CD8-positive, alpha-beta T cell (primary cell): ENCODE measurements at places on chromosomes 16 and 17.

DNA sequence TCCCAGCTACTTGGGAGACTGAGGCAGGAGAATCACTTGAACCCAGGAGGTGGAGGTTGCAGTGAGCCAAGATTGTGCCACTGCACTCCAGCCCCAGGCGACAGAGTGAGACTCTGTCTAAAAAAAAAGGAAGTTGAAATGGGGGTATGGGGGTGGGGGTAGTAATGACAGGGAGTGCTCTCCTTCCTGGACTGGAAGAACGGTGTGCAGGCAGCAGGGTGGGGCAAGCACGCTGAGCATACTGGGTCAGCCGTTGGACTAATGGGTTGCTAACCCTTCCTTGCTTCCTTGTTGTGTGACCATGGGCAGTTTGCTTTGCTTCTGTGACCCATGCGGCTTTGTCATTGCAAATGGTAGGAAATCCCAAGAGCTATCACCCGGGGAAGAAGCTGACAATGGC lies 16.5 kb downstream of the KATNIP start:
- no peak for DNase-seq

- no peak for DNase-seq
Measured at GRCh38 chr17:50560931-50561745, 623 bp downstream of the CACNA1G start.

DNA sequence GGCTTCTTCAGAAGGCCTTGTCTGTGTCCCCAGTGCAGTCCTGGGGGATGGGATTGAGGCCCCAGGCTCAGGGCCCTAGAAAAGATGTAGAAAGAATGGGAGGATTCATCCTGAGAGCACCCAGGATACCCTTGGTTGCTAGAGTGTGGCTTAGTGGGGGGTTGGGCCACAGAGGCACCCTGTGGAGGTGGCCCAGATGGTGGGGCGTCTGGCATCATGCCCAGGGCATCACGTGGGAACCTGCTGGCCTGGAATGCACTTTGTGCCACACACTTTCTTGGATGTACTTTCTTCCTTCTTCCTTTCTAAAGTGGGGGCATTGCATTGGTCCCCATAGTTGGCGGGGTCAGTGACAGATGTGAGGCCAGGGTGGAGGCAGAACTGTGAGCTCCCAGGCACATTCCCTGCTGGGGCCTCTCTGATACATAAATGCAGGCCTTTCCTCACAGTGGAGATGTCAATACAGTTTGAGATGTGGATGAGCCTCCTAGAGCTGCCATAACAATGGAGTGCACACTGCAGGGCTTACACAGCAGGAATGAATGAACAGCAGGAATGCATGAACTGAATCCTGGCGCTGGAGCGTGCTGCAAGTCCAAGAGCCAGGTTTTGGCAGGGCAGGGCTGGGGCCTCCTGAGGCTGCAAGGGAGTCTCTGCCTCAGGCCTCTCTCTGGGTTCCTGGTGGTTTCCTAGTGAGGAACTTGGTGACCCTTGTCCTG lies 43.3 kb downstream of the MGAT5B start:
- no peak for DNase-seq

GRCh38 chr17:81831957-81832607 lies 1.0 kb downstream of the MCRIP1 start:
- peak; percentile 20 for DNase-seq

GRCh38 chr17:39591958-39592954 lies 15.5 kb downstream of the NEUROD2 start:
- DNase-seq: no peak

- DNase-seq: no peak
Measured at GRCh38 chr17:70049801-70050591, 25.0 kb upstream of the KCNJ16 start.

DNA sequence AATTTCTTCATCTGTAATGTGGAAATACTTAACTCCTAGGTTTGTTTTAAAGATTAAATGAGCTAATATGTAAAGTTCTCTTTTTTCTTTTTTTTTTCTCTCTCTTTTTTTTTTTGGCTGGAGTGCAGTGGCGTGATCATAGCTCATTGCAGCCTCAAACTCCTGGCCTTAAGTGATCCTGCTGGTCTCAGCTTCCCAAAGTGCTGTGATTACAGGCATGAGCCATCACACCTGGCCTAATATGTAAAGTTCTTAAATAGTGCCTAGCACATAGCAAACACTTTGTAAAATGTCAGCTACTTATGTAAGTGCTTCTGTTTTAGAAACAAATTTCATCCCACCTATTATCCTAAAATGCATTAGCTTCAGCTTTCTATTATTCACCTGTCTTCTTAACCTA lies 40.0 kb downstream of the TMC6 start:
- DNase-seq: no peak

GRCh38 chr17:62867303-62867702 lies 59.2 kb upstream of the MARCHF10 start:
- no peak for DNase-seq

DNA sequence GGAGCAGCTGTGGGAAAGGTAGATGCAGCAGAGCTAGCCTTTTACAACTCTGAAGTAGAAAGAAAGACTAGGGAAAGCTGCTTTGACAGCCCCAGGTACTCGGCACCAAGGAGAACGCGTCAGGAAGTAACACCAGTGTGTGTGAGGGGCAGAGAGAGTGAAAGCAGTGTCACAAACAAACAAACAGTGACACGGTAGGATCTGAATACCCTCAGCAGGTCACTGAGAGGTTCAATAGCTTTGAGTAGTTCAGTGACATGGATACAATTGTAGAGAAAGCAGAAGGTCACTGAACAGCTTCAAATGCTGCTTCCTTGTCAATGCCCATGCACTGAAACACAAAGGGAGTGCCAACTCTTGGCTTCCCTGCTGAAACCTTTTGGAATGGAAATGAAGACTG lies 150.3 kb upstream of the C17orf78 start:
- DNase-seq: no peak

DNA sequence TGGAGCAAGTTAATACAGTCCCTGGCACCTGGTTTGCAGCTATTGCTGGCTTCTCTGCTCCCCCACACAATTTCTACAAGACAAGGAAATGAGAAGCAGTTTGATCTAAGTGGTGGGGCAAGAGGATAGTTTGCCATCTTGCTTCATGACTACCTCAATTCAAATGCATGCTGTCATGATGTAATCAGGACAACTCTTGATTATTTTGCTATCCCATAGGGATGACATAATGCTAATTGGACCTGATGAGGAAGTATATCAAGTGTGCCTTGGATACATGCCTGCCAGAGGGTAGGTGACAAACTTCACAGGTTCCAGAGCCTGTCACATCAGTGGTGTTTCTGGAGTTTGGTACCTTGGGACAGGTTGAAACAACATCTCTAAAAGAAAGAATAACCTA lies 40.9 kb downstream of the SLFN5 start:
- no peak for DNase-seq

DNA sequence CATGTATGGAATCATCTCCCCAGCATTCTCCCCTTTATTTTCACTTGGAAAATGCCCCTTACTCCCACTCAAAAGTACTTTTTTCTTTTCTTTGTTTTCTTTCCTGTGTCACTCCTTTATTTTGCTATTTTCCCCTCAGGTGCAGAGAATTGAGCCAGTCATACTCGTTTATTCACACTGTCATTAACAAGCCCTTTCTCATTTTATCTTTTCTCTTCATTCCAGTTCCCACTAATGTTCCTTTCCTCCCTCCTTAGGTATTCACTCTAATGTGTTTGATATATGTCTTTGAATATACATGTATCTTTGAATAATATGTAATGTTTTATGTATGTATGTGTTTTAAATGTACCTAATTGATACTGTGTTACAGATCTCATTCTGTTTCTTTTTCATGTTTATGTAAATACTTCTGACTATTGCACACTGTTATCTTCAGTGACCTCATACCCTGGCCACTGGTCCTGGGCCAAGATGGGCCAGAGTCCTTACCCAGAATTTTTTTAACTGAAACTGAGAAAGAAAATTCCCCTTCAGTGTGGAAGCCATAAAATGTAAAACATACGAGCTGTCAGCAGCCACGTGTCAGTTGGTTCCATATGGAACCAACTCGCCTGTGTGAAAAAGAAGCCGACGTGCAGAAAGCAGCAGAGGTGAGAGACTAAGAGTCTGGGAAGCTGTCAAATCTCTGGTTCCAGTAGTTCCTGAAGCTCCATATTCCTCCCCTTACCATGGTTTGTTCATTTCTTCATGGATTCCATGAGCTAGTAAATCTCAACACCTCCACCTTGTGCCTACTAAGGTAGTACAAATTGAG lies 5.8 kb downstream of the SRR start:
- no peak for DNase-seq

- no peak for DNase-seq
Measured at GRCh38 chr17:62819511-62820221, 11.6 kb upstream of the MARCHF10 start.

DNA sequence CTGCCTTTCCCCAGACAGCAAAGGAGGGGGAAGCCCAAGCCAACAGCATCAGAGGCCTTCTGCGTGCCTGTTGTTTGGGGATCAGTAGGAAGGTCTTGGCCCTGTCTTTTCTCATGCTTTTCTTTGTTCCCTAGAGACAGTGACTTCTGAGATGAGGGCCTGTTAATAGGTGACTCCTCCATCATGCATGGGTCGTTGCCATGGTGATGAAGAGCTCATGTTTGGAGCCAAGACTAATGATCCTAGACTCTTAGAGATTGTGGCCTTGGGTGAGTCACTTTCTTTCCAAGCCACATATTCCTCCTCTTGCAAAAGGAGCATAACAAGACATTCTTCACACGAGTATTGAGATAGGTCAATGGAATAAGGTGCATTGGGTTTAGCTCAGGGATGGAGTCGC lies 201.1 kb upstream of the ASIC2 start:
- DNase-seq: no peak

DNA sequence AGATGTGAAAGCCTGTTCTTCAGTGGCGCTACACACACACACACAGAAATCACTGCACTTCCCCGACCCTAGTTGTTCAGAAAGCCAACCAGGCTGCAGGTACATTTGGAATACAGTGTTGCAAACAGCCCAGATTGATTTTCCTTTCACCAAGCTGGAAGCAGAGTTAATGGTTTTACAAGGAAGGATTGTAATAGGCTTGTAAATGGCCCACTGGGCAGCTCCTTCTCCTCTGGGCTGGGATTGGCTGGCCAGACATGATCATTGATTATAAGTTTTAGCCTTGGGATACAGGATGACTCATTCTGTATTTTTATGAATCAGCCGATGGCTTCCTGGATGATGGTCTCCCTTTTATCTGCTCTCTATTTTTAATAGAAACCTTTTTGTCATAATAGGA lies 2.5 kb downstream of the VAT1L start:
- no peak for DNase-seq

DNA sequence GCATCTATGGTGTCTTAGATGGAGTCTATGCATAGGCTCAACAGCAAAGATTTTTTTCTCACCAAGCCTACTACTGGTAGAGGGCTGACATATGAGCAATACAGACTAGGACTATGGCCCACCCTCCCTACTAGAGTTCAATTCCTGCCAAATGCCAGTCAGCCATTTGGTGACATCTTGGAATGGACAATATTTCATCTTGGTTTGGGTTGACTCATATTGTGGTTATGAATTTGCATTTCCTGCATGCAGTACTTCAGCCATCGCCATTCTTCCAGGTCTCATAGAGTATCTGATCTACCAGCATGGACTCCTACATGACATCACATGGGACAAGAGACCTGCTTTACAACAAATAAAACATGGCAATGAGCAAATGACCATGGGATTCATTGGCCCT lies 778.1 kb upstream of the SOX9 start:
- DNase-seq: no peak

- no peak for DNase-seq
Measured at GRCh38 chr16:2990891-2991290, 10.6 kb upstream of the PKMYT1 start.

- no peak for DNase-seq
Measured at GRCh38 chr16:7343243-7343642, 10.6 kb downstream of the RBFOX1 start.

DNA sequence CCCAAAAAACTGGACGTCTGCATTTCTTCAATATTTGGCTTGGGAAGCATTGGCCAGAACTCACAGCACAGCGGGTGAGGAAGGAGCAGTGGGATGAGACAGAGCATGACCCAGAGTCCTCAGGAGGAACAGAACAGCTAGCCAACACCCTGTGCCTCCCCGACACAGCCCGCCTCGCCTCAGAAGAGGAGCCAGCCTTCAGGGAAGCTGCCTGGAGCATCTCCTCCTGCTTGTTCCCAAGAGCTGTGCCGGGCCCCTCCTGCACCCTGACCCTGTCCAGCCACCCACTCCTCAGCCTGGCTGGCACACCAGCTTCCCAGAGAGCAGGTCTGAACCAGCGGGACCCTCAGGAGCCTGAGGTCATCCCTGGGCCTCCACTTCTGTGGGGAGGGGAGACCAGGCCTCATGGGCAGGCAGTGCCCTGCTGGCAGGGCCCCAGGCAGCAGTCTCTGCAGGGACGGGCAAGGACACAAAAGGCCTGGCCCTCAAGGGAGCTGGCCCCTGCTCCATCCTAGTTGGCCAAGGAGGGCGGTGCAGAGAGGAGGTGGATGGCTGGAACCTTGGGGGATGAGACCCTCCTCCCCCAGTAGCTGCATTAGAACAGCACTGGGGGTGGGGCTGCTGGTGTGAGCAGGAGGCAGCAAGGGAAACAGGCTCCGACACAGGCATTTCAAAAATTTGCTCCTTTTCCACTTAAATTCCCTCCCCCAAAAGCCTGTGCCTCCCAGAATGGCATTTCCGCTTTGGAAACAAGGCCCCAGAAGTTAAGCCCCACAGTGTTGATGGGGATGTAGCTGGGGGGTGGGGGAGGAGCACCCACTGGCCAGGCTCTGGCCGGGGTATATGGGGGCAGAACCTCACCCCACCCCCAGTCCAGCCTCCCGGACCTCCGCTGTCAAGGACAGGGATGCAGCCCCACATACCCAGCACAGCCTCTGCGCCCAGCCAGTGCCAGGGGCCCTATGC lies 1.8 kb upstream of the BCAR1 start:
- DNase-seq: no peak

- DNase-seq: no peak
Measured at GRCh38 chr16:4412854-4413253, 3.5 kb downstream of the CORO7 start.

DNA sequence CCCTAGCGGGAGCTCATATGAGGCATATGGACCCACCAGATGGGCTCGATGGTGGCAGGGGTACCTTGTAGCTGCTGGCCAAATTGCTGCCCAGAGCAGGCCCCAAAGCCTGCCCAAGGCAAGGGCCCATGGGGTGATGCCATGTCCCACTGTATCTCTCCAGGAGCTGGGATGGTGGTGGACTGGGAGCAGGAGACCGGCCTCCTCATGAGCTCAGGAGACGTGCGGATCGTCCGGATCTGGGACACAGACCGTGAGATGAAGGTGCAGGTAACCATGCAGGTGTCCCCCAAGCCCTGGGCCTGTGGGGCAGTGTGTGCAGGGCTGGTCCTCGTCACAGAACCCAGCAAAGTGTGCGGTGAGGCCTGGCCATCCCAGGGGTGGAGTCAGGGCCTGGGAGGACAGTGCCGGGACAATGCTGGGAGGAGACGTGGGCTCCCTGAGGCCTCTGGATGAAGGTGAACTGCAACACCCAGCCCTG lies 34.1 kb upstream of the CHMP6 start:
- DNase-seq: no peak

GRCh38 chr16:11308493-11309283 lies 27.6 kb upstream of the PRM1 start:
- DNase-seq: no peak
